Stimulated activated CD4-positive, alpha-beta T cell treated with anti-CD3 and anti-CD28 coated beads, Interleukin-12 subunit alpha, Interleukin-12 subunit beta, amount 100 ng/mL, for 24 hours (primary cell): ENCODE measurements at places on chromosomes 11 and 22.

GRCh38 chr22:32534252-32535235 lies 59.9 kb downstream of the FBXO7 start:
- no peak for DNase-seq

DNA sequence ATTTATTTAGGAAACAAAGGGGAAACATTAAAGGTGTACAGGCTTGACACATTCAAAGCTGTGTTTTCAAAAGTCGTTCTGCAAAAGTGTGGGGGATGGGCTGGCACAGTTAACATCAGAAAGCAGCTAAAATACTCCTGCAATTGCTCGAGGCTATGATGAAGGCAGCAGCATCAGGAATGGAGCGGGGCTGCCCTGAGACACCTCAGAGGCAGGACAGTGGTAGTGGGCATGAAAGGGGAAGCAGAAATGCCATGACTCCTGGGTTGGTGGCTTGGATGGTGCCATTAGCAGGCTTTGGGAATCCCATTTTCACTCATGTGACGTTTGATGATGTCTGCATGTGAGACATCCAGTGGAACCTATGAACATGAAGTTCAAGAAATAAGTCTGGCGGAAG lies 646 bp downstream of the NCAPD3 start:
- no peak for DNase-seq

GRCh38 chr11:61091373-61092279 lies 10.7 kb upstream of the CD5 start:
- DNase-seq = no peak

- no peak for DNase-seq
These were observed 17.9 kb downstream of the KCNE3 start for GRCh38 chr11:74449369-74449931.

- DNase-seq = no peak
These were observed 8.0 kb downstream of the PPARA start for GRCh38 chr22:46158283-46158682.

DNA sequence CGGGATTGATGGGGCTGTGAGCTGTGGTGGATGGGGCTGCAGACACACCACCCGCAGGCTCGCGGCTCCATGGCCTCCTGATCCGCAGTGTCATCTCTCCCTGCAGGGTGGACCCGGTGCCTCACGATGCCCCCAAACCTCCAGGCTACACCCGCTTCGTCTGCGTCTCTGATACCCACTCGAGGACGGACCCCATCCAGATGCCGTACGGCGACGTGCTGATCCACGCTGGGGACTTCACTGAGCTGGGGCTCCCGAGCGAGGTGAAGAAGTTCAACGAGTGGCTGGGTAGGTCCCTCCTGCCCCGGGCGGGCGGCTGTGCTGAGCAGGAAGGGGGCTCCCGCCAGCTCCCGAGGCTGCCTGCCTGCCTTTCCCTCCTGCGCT lies 23.1 kb downstream of the MPPED1 start:
- DNase-seq = no peak

- no peak for DNase-seq
These were observed 110.4 kb downstream of the RRAS2 start for GRCh38 chr11:14248580-14248981.

GRCh38 chr11:20036626-20037335 lies 123.5 kb downstream of the DBX1 start:
- no peak for DNase-seq

GRCh38 chr22:22167791-22168189 lies 76.8 kb upstream of the VPREB1 start:
- no peak for DNase-seq
